ENCODE measurements at places on chromosomes 12 and 14.

GRCh38 chr12:28237423-28237822, 47.2 kb downstream of the CCDC91 start:
- DNase-seq = no peak

DNA sequence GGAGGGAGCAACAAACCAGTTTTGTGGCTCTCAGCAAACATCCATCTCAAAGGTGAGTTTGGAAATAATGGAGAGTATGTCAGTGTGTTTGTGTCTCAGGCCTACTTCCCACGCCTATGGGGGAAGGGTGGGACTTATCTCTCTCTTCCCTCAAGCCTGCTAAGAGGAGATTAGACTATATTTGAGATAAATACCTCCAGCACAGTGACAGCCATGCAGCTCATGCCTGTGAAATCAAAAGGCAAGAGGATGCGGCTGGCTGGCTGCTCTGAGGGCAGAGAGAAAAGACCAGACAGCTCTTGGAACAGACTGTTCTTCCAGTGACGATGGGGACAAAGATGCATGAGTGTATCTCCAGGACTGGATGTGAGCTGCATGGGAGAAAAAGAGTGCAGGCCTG, 14.7 kb upstream of the POC1B start:
- DNase-seq = no peak

GRCh38 chr12:4909410-4909733, 333 bp upstream of the KCNA1 start:
- DNase-seq = no peak

- DNase-seq = no peak
Observed at GRCh38 chr14:105383083-105383730, 15.1 kb upstream of the TEX22 start.

DNA sequence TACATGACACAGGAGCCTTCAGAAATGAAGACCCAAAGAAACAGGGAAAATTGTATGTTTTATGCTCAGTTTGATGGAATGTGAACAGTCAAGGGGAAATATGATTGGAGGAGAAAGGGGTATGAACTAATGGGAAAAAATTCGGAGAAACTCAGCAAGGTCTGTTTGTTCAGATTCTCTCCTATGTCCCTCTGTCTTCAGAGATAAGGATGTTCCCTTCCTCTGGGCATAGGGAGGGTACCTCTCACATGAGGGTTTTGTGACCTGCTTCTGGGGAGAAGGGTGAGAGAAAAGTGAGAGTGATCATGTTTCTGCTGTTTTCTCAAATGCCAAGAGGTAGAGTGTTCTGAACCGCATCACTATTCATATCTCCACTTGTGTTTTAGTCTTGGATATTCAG, 26.6 kb upstream of the LIMA1 start:
- DNase-seq = no peak

DNA sequence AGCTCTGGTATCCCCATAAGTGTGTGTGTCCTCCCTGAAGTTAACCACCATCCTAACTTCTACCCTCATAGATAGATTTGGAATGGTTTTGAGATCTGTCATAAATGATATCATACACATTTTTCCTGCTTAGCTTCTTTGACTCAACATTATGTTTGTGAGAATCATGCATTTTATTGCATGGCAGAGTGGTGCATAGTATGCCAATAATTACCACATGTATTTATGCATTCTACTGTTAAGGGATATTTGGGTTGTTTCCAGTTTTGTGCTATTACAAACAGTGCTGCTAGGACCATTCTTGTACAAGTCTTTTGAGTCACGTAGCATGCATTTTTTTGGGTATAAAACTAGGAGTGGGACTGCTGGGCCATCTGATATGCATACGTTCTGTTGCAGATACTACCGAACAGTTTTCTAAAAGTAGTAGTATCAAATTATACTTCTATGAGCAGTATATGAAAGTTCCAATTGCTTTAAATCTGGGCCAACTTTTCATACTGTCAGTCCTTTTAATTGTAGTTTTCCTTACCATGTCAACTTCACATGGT, 13.4 kb downstream of the GRIP1 start:
- DNase-seq = no peak

GRCh38 chr14:26839481-26839880, 241.6 kb upstream of the NOVA1 start:
- DNase-seq = no peak

- DNase-seq = no peak
Observed at GRCh38 chr12:93805736-93806141, 128.6 kb downstream of the CRADD start.

DNA sequence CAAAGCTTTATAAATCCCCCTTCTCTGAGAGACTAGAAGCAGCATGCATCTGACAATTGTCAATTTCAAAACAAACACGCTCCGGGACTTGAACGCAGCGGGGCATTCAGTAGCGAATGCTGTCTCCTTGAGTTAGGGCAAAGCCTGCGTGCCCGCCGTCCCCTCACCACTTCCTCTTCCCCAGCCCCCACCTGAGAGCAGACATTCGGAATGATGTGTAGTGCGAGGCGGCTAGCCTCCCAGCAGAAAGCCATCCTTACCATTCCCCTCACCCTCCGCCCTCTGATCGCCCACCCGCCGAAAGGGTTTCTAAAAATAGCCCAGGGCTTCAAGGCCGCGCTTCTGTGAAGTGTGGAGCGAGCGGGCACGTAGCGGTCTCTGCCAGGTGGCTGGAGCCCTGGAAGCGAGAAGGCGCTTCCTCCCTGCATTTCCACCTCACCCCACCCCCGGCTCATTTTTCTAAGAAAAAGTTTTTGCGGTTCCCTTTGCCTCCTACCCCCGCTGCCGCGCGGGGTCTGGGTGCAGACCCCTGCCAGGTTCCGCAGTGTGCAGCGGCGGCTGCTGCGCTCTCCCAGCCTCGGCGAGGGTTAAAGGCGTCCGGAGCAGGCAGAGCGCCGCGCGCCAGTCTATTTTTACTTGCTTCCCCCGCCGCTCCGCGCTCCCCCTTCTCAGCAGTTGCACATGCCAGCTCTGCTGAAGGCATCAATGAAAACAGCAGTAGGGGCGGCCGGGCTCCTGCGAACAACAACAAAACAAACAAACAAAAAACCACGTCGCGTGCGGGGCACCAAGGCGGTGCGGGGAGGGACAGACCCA, 2.2 kb downstream of the PRMT8 start:
- no peak for DNase-seq

DNA sequence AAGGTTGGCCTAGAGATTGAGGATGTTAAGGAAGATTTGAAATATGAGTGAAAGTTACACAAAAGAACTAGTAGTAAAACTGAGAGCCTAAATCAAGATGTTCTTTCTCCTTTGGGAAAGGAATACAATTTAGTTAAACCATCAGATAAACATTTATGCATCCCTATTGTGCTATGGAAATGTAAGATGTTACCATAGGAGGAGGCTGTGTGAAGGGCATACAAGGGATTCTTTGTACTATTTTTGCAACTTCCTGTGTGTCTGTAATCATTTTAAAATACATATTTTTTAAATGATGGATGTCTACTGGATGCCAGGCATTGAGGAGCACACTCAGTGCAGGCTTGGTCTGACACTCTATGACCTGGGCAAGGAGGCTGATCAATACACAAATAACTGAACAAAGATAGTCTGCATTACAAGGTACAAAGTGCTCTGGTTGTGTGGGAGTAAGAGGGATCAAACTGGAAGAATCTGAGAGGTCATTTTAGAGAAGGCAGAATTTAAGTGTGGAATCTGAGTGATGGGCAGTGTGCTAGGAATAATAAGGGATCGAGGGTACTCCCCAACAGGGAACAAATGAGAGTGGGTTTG, 5.8 kb upstream of the CHPT1 start:
- no peak for DNase-seq

DNA sequence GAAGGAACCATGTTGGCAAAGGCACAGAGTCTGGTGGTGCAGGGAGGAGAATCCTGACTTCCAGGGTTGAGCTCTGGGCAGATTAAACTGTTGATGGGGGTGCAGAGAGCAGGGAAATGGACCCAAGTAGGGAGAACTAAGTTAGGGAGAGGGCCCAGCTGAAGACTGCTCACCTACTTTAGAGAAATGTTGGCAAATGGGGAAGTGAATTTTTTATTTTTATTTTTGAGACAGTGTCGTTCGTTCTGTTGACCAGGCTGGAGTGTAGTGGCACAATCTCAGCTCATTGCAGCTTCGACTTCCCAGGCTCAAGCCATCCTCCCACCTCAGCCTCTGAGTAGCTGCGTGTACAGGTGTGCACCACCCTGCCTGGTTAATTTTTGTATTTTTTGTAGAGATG, 32.1 kb upstream of the TUBA1A start:
- DNase-seq = no peak

- DNase-seq = no peak
Observed at GRCh38 chr14:64515053-64515452, 10.5 kb downstream of the ZBTB1 start.

DNA sequence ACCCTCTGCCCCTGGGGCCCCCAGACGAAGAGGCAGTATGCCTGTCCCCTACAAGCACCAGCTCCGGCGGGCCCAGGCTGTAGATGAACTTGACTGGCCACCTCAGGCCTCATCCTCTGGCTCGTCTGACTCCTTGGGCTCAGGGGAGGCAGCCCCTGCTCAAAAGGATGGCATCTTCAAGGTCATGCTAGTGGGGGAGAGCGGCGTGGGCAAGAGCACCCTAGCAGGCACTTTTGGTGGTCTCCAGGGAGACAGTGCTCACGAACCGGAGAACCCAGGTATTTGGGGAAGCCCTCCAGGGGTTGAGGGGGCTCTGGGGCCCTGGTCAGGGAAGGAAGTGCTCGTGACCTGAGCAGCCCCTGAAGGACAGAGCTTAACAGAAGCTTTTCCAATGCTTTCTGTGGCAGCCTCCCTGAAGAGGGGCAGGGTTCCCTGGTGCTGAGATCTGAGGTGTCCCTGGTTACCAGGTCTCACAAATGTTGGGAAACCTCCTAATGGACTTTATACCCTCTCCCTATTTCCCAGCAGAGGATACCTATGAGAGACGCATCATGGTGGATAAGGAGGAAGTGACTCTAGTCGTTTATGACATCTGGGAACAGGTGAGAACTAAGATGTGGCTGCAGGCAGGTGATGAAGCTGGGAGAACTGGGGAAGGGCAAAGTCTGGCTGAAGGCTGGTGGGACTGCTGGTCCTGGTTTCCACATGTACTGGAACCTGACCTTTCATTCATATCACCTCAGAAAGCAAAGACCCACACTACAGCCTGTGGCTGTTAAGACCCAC, 1.9 kb downstream of the REM2 start:
- no peak for DNase-seq

GRCh38 chr14:23605931-23606585, 27.5 kb upstream of the JPH4 start:
- DNase-seq = no peak

DNA sequence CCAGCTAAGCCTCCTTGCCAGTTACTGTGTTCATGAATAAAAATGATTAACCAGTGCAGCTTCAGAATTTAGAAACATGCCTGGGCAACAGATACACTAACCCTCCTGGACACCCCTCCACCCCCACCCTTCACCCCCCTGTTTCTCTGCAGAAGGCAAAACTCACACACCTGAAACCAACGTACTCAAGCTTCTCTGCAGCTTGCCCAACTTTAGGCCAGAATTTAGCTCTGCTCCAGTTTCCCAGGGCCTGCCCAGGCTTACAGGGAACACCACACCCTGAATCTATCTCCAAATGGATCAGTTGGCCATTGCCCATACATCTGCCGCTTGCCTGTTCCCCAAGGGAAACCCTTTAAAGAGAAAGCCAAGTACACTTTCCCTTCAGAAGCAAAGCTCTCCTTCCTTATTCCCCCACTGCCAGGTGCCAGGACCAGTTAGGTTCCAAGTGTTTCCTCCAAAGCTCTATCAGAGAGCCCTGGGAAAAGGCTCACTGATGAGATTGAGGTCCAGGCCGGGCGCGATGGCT, 1.8 kb upstream of the SPPL3 start:
- DNase-seq = no peak

DNA sequence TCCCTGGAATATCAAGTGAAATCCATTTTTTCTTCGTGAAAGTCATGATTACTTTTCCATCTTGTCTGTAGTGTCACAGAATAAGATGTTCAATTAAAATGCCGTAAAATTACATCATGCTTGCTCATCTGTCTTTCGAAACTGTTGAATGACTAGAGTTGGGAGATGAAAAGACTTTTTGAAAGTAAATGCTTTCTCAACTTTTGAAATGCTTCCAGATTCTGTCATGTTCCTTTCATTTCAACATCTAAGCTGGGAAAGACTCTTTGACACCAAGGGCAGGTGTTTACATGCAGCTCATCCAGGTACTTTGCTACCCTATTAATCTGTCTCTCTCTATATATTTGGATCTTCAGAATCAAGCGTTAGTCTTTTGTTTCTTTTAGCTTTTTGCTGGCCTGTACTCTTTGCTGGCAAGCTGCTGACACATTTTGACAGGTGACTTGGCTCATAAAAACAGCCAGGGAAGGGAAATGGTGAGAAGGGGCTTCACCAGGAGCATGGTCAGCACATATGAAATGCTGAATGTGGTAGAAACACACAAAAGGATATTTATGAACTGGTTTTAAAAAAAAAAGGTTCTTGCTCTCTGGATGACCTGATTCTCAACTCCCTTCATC, 77.0 kb upstream of the METAP2 start:
- no peak for DNase-seq

DNA sequence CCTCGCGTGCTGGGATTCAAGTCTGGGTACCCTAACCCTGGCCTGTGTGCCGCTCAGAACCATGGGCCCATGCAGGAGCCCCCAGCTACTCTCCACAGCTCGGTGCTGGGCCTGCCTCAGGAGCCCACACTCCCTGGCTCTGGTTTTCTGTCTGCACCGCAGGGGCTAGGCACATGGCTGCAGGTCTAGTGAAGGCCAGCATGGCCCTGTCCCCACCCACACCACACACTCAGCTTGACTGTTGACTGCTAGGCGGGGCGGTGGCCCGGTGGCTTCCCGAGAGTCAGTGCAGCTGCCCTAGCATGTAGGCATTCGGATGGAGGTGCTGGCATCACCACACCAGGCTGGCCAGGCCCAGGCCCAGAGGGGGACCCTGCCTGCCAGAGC, 7.9 kb downstream of the INF2 start:
- no peak for DNase-seq

GRCh38 chr12:18352312-18352711, 91.0 kb downstream of the PIK3C2G start:
- no peak for DNase-seq

GRCh38 chr12:50621399-50622300, 116.9 kb downstream of the DIP2B start:
- DNase-seq = no peak

DNA sequence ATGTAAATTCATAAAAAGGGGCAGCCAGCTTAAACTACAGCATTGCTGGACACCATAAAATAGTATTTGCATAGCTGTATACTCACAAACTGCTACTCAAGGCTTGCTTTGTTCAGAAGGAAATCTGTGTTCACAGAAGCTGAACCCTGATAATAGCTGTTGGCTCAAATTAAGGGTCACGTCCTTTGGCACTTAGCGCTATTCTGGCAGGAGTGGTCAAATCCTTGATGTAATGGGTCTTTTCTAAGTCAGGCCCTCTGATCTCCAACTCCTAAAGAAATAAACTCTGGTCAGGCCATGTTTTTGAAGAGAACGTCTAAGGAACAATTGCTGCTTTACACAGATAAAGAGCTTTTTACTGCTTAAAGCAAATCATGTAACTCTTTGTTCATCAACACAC, 12.8 kb upstream of the PSMA6 start:
- DNase-seq = no peak
